ELR (cell line): ENCODE measurements at places on chromosomes 12 and 14.

GRCh38 chr12:119989731-119990381 is 820 bp downstream of the BICDL1 start:
- DNase-seq: peak; percentile 71

GRCh38 chr14:69701857-69702256 is 65.1 kb upstream of the SRSF5 start:
- DNase-seq: no peak

GRCh38 chr12:119178544-119179334 is at the start of gene HSPB8:
Gene HSPB8 (plus strand): TSS chr12:119178931. CDS start chr12:119179313, 382 bp downstream.
- peak; percentile 53 for DNase-seq

GRCh38 chr14:72892103-72892878 is 1.6 kb downstream of the DPF3 start:
- DNase-seq: peak; percentile 69

DNA sequence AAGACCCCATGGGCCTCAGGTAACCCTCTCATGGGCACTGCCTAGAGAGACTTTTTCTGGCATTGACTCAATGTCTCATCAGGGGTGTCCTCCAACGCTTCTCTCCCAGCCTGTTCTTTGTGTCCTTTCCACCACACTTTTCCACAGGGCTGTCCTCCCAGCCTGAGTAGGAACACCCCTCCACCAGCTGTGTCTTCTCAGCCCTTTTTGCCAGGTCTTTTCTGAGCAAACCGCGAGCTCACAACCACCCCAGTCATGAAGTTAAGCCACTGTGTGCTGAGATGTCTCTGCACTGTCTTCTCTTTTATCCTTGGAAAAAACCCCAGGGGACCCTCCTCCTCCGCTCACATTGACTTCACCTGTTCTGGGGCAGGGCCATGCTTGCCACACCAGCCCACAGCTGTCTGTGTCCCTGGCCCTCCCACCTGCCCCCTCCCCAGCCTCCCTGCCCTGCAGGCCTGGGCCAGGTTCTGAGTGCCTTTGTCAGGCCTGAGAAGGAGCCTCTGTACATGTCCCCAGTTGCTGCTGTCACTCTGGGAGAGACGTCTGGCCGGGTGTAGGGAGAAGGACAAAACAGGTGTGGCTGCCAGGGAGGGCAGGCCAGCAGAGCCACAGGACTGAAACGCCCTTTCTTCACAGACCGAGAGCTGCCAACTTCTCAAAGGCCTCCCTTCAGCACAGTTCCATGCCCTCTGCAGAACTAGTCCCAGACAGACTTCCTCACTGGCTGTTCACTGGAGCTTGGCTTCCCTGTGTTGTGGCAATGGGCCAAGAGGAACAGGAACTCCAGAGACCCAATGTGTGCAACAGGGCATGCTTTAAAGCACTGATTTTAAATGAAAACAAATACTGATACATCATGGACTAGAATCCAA is 50.5 kb upstream of the PNMA1 start:
- no peak for DNase-seq

DNA sequence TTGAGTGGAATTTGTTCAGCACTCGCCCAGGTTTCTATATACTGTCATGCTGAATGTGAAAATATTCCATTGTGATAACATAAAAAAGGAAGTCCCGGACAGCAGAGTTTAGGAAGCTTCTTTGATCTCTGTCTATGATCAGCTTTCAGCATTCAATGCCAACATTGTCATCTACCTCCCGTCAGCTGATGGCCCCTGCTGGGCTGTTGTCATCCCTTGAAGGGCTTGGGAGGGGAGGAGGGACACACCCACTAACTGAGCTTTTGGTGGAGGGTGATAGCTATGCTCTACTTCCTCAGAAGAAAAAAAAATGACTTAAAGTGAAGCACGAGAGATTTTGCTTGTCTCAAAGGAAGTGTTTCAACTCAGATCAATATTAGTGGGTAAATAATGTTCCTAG is 4.7 kb upstream of the KRT77 start:
- DNase-seq: no peak

GRCh38 chr12:92535961-92536360 is 166.8 kb upstream of the PLEKHG7 start:
- DNase-seq: no peak

- no peak for DNase-seq
Measured at GRCh38 chr12:104348994-104349494, 45.5 kb downstream of the EID3 start.

DNA sequence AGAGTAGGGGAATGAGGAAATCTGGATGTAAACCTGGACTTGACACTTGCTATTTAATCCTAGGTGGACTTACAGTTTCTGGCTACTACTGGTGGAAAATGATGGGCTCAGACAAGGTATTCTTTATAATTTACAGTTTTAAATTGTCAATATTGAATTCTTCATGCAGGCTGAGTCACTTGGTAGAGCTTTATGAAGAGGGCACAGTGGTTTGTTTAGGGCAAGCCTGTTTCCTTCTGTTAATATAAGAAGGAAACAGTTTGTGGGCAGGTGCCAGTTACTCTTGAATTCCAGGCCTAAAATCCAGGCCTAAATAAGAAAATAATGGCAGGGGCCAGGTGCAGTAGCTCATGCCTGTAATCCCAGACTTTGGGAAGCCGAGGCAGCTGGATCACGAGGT is 355.8 kb upstream of the RGS6 start:
- DNase-seq: no peak

DNA sequence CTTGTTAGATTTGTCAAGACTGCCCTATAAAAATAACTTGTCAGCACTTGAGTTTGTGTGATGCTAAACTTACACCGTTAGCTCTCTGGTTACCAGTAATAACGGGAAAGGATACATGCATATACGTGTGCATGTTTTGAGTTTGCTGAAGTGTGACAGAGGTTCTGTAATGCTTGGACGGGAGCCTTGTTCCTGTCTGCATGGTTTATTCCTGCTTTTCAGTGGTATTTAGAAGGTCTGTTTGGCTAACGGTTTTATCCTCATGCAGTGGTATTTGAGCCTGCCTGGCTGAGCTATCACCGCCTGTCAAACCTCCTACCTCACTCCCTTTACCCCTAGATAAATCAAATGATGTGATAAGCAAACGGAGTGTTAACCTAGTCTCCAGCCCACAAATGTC is 305.6 kb downstream of the GALC start:
- no peak for DNase-seq
